ENCODE measurements at places on chromosomes 4 and X. TPM values are rescaled to one million over a fixed set of nuclear protein-coding genes. Genes with fewer than 3 reads are reported as not detected.

The GRID2 gene
- total RNA-seq = not detected

The KCND1 gene
- 1.3 TPM for total RNA-seq

The C4orf46 gene
- total RNA-seq = 4.9 TPM

The VMA21 gene
- total RNA-seq = 22.8 TPM

The WAS gene
- 1.7 TPM for total RNA-seq

- H3K27ac ChIP-seq = no peak overlapping the region
- H3K4me1 ChIP-seq = peaks cover 4% of the 10 kb centered on the region
- H3K36me3 ChIP-seq = no peaks in the 10 kb centered on the region
- peak; percentile 26 for DNase-seq
These were observed 110.7 kb downstream of the PSAPL1 start for GRCh38 chr4:7323872-7324650.

DNA sequence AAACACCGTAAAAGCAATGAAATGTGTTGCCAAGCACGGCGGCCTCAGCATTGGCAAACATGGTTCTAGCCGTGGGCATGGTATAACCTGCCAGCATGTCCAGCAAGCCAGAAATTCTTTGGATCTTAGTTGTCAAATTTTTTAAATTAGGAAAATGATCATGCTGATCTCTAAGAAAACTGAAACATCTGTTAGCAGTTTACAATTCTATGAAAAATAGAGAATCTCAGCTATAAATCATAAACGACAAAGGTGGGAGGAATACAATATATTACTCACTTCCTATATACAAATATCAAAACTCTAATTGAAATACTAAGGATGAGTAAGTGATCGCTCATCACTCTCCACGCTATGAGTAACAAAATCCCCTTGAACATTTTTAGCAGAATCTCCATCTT is 130.3 kb downstream of the ADGRA3 start:
- no peak for DNase-seq
- no peaks in the 10 kb centered on the region for H3K27me3 ChIP-seq
- peaks cover 9% of the 10 kb centered on the region for H3K4me1 ChIP-seq
- H3K4me3 ChIP-seq = no peak overlapping the region

- DNase-seq = no peak
- no peak overlapping the region for H3K27ac ChIP-seq
- H3K36me3 ChIP-seq = no peaks in the 10 kb centered on the region
- no peak overlapping the region for H3K4me3 ChIP-seq
These were observed 1453.4 kb downstream of the STIM2 start for GRCh38 chr4:28313729-28314713.

- no peak overlapping the region for H3K27ac ChIP-seq
- no peaks in the 10 kb centered on the region for H3K36me3 ChIP-seq
- H3K4me1 ChIP-seq = no peaks in the 10 kb centered on the region
- H3K27me3 ChIP-seq = no peaks in the 10 kb centered on the region
- no peak overlapping the region for H3K4me3 ChIP-seq
- no peak for DNase-seq
These were observed 67.4 kb upstream of the QRFPR start for GRCh38 chr4:121448231-121448630.

DNA sequence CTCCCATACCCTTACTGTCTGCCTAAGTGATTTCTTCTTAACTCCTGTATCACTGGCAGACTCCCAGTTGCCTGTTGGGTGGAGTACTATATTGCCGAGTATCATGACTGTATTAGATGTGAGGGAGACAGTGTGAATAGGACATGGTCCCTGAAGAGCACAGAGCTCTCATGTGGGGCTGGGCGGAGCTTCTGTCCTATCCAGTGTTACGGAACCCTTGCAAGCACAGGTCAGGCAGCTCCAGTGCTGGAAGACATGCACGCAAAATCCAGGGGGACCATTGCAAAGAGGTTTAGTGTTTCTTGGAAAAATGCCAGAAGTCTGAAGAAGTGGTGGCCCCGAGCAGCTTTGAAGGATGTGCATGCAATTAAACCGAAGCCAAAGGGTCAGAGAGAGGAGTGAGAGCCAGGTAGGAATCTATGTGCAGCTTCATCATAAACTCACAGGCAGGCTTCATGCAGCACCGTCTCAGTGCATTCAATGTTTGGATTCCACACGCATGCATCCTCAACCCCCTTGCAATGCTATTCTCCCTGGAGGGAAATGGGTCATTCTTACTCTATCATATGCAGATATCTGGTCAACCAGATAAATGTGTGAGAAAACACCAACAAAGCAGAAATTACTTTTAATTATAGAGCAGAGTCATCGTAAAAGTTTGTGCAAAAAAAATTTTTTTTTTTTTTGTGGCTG is 49.7 kb upstream of the DHRSX start:
- peaks cover 6% of the 10 kb centered on the region for H3K27me3 ChIP-seq
- no peak overlapping the region for H3K4me3 ChIP-seq
- H3K4me1 ChIP-seq = no peaks in the 10 kb centered on the region
- H3K36me3 ChIP-seq = no peaks in the 10 kb centered on the region
- no peak overlapping the region for H3K27ac ChIP-seq

- H3K27me3 ChIP-seq = no peaks in the 10 kb centered on the region
- no peak for DNase-seq
- no peaks in the 10 kb centered on the region for H3K36me3 ChIP-seq
- H3K27ac ChIP-seq = no peak overlapping the region
- peaks cover 16% of the 10 kb centered on the region for H3K4me1 ChIP-seq
- H3K4me3 ChIP-seq = no peak overlapping the region
These were observed 69.2 kb downstream of the CRMP1 start for GRCh38 chr4:5823542-5824211.

DNA sequence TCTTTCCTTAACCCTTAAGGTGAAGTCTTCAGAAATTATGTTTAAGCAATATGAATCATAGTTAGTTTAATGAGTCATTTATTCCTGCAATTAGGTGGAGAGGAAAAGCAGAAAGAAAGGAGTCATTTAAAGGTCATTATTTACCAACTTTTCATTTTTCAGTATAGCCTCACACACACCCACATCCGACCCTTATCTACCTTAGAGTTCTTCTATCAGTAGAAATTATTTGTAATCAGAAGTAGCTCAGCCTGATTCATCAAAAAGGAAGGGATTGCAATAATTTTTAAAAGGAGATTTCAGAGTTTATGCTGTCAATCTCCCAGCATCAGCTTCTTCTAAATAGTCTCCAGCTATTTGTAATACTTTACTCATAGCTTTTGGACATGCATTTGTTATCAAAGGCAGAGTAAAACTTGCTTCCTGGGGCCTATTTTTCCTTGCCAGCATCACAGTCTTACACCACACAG is 5.9 kb downstream of the ANXA10 start:
- no peaks in the 10 kb centered on the region for H3K36me3 ChIP-seq
- no peaks in the 10 kb centered on the region for H3K4me1 ChIP-seq
- no peak for DNase-seq

DNA sequence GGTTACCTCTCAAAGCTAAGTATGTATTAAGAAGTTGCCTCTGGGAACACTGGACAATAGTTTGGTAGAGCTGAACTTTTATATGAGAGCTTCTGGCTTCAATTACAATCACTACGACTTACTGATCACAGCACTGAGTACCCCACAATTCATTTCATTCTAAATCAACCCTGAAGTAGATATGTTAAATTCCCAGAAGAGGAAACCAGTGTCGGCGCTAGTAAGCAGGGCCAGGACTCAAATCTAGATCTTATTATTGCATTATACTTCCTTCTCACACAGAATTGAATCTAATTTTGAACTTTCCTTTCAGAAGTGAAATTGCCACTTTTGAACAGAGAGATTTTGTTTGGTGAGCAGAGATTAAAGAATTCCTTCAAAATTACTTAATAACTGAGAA is 41.8 kb downstream of the HUWE1 start:
- no peak for DNase-seq
- H3K27me3 ChIP-seq = no peaks in the 10 kb centered on the region
- no peak overlapping the region for H3K27ac ChIP-seq
- H3K4me1 ChIP-seq = no peaks in the 10 kb centered on the region

GRCh38 chr4:89739311-89739988 is 97.5 kb downstream of the SNCA start:
- no peaks in the 10 kb centered on the region for H3K27me3 ChIP-seq
- no peaks in the 10 kb centered on the region for H3K36me3 ChIP-seq
- H3K4me3 ChIP-seq = no peak overlapping the region
- no peak for DNase-seq

- H3K36me3 ChIP-seq = peaks cover 9% of the 10 kb centered on the region
- H3K27me3 ChIP-seq = no peaks in the 10 kb centered on the region
- H3K4me1 ChIP-seq = peaks cover 3% of the 10 kb centered on the region
- peak within 1 kb of the TSS; percentile 83 for H3K27ac ChIP-seq
These were observed at the start of gene PLP2 for GRCh38 chrX:49171752-49172279. TSS of gene PLP2 (plus strand) at chrX:49171898. CDS start at chrX:49172001, 103 bp downstream.

- no peak overlapping the region for H3K27ac ChIP-seq
- no peaks in the 10 kb centered on the region for H3K27me3 ChIP-seq
- no peak for DNase-seq
- no peak overlapping the region for H3K4me3 ChIP-seq
- no peaks in the 10 kb centered on the region for H3K4me1 ChIP-seq
- no peaks in the 10 kb centered on the region for H3K36me3 ChIP-seq
These were observed 208.9 kb upstream of the SLIT2 start for GRCh38 chr4:20042769-20043168.

DNA sequence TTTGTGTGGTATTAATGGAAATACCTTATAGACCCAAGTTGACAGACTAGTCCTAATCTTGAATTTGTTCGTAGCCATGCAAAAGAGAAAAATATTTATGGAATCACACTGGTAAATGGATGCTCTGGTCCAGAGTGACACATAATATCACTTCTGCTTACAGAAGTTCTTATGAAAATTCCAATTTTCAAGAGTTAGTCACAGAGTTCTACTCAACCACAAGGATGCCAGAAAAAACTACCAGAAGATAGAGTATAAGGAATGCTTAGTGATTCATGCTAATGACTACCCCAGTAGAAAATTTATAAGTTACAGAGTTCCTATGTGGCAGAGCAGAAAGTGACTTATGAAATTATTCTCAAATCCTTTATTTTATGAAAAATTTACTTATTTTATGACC is 1384.8 kb downstream of the FAM133A start:
- H3K4me1 ChIP-seq = no peaks in the 10 kb centered on the region
- no peak for DNase-seq
- H3K36me3 ChIP-seq = no peaks in the 10 kb centered on the region
- no peaks in the 10 kb centered on the region for H3K27me3 ChIP-seq

GRCh38 chr4:85407546-85407945 is 67.4 kb upstream of the ARHGAP24 start:
- no peaks in the 10 kb centered on the region for H3K27me3 ChIP-seq
- no peak for DNase-seq
- peaks cover 8% of the 10 kb centered on the region for H3K4me1 ChIP-seq
- H3K36me3 ChIP-seq = no peaks in the 10 kb centered on the region
- no peak overlapping the region for H3K27ac ChIP-seq

DNA sequence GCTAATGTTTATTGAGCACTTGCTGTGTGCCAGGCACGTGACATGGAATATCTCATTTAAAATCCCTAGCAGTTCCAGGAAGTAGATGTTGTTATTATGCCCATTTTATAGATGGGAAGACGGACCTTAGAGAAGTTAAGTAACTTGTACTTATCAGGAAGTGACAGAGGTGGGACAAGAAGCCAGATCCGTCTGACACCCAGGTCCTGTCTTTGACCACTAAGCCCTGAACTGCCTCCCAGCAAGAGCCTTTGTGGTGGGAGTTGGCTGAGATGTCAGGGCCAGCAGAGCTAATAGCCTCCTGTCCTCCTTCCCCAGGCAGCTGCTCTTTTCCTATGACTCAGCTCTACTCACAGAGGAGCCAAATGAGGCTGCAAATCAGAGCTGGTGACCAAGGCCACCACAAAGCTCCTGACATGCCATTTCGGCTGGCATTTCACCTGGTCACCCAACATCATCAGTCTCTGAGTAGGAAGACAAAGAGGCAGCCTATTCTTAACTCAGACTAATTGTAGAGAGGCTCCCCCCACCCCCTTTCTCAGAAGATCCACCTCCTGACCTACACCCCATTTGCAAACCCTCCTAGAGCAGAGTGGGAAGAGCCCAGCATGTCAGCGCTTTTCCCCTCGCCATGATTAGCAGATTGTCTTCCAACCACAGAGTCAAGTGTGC is 175.1 kb upstream of the KIT start:
- no peak overlapping the region for H3K4me3 ChIP-seq
- H3K36me3 ChIP-seq = no peaks in the 10 kb centered on the region
- H3K27me3 ChIP-seq = no peaks in the 10 kb centered on the region
